ENCODE measurements at places on chromosomes 16 and 17.
A peak's percentile ranks its signal among the peaks of the same experiment; 100 is the strongest.

GRCh38 chr16:51818342-51818944 is 667.4 kb upstream of the SALL1 start:
- peak; percentile 37 for DNase-seq

DNA sequence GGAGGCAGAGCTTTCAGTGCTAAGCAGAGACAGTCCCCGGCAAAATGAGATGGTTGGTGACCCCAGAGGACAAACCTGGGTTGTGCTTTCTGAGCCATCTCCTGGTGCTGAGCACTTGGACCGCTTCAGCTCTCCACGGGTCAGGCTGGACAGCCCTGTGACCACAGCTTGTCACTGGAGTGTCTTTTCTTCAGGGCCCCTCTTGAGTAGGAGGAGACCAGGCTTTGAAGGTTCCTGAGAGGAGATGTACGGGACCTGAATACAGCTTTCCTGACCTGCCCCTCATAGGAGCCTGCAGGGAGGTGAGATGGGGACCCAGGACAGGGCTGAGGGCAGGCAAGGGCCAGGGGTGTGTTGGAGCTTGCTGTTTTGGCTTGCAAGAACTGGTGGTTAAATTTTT is 17.8 kb upstream of the ADGRG1 start:
- no peak for DNase-seq

- DNase-seq: no peak
Measured at GRCh38 chr16:88358023-88358420, 24.7 kb upstream of the ZNF469 start.

DNA sequence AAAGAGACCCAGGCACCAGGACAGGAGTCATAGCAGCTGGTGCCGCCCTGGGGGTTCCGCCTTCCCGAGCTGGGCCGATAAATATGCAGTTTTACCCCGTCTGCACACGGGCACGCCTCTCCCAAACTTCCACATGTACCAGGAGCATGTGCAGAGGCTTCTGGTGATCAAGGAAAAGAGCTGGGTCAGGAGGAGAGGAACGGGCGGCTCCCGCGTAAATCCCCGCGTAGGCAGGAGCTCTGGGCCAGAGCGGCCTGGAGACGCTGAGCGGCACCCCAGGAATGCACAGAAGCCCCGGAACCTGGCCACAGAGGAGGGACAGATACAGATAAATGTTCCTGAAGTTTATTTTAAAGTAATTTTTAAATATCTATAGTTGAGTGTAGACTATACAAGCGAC is 46.6 kb upstream of the METRNL start:
- no peak for DNase-seq

GRCh38 chr16:78310990-78311561 is 211.6 kb downstream of the WWOX start:
- peak; percentile 59 for DNase-seq

DNA sequence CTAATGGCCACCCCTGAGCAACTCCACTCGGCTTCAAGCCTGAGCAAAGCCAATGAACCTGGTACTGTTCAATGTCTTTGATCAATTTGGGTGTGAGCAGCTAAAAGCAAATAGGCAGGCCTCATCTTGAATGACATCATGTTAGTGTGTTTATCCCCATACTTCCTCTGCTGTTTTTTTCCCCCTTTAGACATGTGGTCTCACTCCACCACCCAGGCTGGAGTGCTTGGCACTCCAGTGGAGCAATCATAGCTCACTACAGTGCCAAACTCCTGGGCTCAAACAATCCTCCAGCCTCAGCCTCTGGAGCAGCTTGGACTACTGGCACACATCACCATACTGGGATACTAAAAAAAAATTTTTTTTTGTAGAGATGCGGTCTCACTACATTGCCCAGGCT is 75.4 kb downstream of the ARHGAP17 start:
- DNase-seq: no peak

- peak; percentile 58 for DNase-seq
Measured at GRCh38 chr16:63289834-63290460, 1253.7 kb upstream of the CDH8 start.

GRCh38 chr17:17377071-17377967 is 74.1 kb downstream of the NT5M start:
- DNase-seq: no peak

DNA sequence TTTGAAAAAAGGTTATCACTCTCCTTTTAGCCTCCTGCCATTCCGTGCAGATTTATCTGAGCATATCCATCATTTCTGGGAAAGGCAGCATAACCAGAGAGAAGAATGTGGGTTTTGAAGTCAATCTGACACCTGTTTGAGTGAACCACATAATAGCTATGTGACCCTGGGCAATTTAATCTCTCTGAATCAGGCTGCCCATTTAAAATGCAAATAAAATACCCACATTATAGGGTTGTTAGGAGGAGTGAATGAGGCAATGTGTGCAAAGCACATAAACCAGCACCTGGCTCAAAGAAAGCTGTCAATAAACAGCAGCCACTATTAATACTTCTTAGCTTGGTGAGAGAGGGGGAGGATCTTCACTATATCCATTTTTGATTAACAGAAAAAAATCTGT is 88.0 kb downstream of the CACNG1 start:
- DNase-seq: no peak

DNA sequence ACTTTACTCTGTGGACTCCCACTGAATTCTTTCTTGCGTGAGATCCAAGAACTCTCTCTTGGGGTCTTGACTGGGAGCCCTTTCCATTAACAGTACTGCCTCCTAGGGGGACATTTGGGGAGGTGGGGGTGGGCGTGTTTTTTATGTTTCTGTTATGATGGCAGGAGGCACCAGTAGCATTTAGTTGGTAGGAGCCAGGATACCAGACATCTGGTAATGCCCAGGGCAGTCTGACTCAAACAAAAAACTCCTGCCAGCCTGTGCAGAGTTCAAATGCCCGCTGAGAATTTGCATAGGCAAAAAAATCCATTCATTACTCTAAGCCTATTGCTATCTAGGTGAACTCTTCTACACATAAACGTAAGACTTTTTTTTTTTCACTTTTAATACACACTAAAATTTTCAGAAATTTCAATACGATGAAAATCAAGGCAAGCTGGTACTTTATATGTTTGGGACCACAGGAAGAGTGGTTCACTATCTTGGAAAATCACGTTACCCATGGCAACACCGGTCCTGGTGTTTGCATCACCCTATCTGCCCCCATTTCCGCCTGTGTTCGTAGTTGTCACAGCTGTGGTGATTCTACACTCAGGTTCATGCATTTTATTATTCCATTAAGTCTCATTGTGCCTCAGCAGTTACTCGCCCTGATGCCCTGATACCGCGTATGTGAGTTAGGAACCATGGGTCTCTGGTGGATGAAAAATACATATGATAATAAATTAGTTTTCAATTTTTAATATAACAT is 121.1 kb upstream of the XYLT1 start:
- no peak for DNase-seq

DNA sequence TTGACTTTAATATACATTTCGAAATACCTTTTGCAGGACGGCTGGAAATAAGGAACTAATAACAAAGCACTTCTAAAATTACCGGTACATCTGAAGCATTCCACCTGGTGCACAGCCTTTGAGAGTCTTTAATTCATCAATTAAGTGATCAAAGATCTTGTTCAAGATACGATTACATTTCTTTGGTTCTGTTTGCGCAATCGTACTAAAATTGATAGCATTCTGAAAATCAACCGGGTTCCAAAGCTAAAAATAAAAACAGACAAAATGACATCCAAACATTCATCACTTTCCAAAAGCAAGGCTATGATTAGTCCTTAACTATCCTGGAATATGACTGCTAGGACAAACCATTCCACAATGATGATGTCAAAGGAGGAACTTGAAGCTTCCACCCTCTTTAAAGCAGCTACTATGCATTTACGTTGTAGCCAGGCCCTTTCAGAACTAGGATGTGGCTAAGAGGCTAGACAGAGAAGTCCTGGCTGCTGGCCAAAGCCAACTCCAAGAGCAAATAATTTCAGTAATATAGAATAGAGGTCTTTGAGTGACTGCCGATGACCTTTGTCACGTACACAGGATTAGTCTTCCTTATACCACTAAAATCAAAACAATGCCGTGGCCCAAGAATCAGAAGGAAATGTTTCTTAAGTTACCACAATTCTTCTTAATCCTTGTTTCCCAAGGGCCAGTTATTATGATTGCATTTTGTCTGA is 299.8 kb upstream of the PSMD7 start:
- no peak for DNase-seq

DNA sequence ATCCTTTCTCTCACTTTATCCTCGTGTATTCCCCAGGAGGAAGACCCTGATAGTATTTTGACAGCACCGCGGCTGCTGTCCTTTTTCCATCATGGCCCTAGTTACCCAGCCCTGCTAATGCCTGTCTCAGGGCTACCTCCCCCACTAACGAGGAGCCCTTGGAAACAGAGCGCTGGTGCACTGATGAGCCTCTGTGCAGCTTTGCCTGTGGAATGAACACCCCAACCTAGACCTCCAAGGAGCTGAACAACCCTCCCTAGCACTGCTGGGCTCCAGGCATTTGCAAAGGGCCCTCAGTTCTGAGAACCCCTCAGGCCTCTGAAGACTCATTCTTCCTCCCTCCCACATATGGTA is 23.3 kb upstream of the CCL1 start:
- no peak for DNase-seq

DNA sequence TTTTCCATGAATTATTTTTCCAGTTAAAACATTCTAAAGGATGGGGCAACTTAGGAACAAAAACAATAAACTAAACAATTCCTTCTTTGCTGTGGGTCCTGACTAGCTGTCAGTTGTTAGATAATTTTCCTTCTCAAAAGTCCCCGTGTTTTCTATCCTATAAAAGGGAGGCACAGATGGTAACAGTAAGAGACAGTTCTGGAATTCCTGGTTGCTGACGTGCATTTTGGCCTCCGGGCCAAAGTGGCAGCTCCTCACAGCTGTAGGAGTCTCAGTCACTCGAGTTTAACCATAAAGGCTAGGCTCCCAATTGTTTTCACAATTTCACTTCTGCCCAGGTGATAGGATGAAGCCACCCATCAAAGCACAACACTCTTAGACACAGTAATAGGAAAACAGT is 77.0 kb upstream of the ZNF423 start:
- no peak for DNase-seq

DNA sequence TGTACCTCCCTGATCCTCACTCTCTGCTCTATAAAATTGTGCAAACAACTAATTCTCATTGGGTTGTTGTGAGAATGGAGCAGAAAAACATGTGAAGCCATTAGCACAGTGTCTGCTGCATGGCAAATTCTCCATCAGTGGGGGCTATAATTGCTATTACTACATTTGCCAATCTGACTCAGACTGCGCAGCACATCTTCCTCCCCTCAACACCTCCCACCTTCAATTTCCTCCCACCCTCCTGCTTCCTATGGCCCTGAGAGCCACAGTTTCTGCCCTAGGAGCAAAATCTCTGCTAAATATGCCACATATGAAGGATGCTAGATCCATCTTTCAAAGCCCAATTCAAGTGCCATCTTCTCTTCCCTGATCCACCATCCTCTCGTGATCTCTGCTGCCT is 37.0 kb downstream of the ABCC12 start:
- DNase-seq: no peak

- no peak for DNase-seq
Measured at GRCh38 chr17:10270258-10270657, 71.9 kb upstream of the GAS7 start.

DNA sequence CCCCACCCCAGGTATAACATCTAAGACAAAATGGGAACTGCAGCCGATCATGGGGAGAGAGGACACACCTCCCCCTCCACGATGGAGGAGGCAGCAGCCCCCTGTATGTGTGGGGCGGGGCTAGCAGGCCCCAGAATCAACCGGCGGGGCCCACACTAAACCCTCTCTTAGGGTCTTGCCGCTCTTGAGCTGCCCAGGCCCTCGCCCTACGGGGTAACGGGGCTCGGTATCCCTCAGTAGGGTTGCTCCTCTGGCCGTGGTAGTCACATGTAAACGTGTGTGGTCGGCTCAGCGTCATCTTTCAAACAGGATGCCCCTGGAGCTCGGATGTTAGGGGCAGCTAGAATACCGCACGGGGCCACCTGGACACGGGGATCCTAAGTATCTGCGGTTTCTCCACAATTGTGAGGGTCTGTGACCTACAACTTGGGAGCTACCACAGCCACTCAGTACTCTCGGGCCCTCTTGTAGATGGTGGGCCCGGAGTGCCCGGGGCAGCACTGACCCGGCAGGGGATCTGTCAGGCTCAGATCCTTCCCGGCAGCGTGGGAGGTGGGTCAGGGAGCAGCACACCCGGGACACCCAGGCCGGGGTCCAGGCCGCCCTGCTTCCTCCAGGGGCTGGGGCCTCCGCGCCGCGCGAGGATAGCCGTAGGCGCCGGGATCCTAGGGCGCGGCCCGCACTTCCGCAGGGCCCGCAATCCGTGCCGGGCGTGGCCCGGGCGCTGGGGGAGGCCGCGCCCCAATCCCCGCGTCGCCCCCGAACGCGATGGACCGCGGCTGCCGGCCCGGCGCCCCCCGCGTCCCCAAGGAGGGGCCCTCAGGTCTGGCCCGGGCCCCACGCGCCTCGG is 781 bp downstream of the ARHGDIA start:
- DNase-seq: no peak

DNA sequence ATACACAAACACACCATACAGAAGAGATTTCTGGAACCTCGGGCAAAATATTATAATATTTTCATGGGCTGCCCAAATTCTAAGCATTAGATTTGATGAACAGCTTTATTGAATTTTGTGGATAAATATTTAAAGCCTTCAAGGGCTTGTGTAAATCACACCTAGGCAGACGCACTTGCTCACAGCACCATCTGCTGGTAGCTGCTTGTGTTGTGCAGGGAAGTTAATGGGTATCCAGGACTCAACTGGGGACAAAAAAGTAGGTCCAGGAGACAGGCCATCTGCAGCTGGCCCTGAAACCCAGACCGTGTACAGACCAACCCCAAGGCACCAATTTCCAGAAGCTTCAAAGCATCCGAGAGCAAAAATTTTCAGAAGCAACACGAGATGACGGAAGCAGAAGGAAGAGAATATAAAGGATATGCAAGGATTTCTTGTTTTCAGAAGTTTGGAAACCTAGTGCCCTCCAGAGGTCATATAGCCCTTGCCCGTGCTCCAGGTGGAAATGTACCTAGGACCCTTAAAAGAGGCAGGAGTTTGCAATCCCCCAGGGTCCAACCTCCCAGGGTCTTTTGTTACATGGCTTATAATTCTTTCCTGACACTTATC is 140.0 kb downstream of the CHD9NB start:
- peak; percentile 73 for DNase-seq

DNA sequence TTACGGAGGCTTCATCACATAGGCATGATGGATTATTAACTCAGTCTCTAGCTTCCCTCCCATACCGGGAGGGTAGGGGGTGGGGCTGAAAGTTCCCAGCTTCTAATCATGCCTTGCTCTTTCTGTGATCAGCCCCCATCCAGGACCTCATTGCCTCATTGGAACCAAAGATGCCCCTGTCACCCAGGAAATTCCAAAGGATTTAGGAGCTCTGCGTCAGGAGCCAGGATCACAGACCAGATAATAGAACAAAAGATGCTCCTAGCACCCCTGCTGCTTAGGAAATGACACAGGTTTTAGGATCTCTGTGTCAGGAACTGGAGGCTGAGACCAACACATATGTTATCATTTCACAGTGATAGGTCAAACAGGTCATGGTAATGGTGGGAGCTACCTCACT is 9.7 kb downstream of the USB1 start:
- DNase-seq: no peak

GRCh38 chr16:72889616-72890582 is 158.0 kb downstream of the ZFHX3 start:
- DNase-seq: no peak
